ENCODE measurements at places on chromosomes 1 and 21.

DNA sequence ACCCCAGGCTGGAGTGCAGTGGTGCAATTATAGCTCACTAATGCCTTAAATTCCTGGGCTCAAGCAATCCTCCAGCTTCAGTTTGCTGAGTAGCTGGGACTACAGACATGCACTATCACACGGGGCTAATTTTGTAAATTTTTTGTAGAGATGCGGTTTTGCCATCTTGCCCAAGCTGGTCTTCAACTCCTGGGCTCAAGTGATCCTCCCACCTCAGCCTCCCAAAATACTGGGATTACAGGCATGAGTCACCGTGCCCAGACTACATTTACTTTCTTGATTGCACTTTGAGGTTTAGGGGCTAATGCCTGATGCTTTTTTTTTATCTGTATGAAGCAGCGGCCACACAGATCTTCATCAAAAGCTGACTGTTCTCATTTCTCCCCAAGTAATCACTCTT lies 124.6 kb downstream of the KIF26B start:
- DNase-seq: no peak

DNA sequence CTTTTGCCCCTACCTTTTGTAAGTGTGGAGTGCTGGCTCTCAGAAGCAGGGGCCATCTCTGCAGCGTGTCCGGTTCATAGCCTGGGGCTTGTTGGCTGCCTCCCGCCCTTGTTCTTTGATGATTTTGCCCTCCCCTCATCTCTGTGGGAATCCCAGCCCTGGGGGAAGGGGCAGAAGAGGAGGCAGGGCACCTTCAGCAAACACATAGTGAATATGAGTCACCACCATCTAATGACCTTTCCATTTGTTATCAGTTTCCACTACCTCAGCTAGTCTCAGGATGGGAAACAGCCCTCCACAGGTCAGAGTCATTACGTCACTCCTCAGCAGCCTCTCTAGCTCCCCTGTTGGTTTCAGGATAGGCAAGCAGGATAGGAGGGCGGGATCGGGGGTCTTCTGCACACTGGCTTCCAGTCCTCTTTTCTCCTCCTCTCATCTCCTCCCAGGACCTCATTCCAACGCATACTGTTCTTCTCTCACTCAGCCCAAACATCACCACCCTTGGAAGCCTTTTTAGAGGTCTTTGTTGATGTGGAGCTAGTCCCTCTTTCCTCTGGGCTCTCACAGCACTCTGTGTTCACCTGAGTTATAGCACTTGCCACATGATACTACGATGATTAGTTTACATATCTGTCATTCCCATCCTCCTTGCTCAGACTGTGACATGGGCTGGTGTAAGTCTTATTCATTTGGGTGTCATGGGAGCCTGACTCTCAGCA lies 15.8 kb downstream of the GADD45A start:
- no peak for DNase-seq

- DNase-seq: no peak
Observed at GRCh38 chr1:241311056-241311746, 45.8 kb downstream of the RGS7 start.

- no peak for DNase-seq
Observed at GRCh38 chr1:171600862-171601261, 21.2 kb upstream of the MYOCOS start.

- DNase-seq: no peak
Observed at GRCh38 chr1:214364386-214364785, 83.4 kb downstream of the SMYD2 start.

GRCh38 chr1:32895325-32896215 lies 5.6 kb downstream of the TMEM54 start:
- DNase-seq: no peak

GRCh38 chr21:31660259-31660565 lies 719 bp downstream of the SOD1 start:
- DNase-seq: no peak

GRCh38 chr1:81254560-81254959 lies 546.2 kb upstream of the ADGRL2 start:
- DNase-seq: no peak

DNA sequence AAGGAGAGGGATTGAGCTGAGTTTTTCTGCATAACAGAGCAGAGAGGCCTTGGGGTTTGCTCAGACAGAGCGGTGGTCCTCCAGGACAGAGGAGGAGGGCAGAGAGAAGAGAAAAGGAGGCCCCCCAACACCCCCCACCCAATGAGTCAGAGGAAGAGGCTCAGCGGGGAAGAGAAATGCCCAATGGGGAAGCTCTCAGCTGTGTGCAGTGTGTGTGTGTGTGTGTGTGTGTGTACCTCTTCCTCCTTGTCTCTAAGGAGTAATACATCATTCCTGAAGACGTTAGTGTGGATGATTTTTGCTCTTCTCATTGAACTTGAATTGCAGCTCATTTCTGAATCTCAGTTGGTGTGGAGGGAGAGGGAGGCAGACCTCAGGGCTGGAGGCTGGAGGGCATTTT lies 8.7 kb downstream of the TMPRSS3 start:
- no peak for DNase-seq

GRCh38 chr1:203126866-203127665 lies 460 bp upstream of the ADORA1 start:
- no peak for DNase-seq

DNA sequence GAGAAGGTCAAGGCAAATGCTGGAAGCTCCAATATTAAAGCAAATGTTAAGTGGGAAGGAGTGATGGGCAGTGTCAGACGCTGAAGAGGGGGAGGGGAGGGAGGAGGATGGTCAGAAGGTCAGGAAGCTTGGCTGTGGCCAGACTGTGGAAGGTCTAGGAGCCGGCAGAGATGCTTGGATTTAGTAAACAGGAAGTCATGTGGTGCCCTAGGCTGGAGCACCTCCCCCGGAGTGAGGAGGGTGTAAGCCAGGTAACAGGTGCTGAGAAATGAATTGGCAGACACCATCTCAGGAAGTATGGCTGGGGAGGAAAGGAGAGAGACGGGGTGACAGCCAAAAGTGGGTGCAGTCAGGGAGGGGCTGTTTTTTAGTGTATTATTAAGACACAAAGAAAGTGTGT lies 17.7 kb downstream of the CSMD2 start:
- DNase-seq: no peak

DNA sequence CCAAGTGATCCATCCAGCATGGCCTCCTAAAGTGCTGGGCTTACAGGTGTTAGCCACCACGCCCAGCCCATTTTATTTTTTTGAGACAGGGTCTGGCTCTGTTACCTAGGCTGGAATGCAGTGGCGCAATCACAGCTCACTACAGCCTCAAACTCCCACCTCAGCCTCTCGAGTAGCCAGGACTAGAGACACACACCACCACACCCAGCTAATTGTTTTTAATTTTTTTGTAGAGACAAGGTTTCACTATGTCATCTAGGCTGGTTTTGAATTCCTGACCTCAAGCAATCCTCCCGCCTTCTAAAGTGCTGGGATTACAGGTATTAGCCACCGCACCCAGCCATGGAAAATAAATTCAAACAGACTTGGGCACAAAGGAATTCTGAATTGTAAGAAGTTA lies 31.9 kb downstream of the PUM1 start:
- no peak for DNase-seq

DNA sequence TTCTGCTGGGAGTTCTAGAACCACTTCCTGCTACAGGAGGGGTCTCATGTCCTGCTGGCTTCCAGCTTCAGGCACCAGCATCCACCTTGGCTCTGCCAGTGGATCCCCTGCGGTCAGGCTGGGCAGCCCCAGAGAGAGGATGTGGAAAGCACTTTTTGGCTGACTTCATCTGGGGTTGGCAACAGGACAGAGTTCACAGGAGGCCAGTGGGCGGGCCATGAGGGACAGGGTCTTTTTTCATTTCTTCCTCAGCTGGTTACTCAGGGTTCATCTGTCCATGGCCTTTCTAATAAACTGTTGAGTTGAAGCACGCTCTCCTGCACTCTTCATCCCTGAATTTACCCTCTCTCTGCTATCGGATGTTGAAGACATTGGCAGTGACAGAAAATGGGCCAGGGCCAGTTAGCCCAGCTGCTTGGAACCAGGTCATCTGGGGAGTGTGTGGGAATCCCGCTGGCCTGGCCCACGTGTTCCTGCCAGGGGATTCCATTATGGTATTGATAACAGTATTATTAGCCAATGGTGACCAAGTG lies 45.2 kb downstream of the RPS6KA1 start:
- DNase-seq: no peak

GRCh38 chr1:186611156-186611555 lies 69.1 kb downstream of the PTGS2 start:
- no peak for DNase-seq

DNA sequence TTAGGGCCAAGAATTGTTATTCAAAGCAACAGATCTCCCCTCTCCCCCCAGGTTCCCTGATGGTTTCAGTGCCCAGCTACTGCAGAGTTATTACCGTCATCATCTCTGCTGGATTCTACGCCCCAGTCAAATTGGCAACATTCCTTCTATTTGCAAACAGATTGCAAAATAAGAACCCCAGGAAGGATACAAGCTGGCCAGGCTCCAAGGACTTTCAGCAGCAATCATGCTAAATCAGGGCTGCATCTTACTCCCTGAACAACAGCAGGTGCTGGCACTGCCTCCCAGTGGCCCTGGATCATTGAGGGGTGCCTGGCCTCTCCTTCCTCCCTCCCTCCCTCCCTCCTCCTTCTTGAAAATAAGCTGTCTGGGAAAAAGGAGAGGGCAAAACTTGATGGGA lies 521.6 kb upstream of the BEND5 start:
- no peak for DNase-seq

DNA sequence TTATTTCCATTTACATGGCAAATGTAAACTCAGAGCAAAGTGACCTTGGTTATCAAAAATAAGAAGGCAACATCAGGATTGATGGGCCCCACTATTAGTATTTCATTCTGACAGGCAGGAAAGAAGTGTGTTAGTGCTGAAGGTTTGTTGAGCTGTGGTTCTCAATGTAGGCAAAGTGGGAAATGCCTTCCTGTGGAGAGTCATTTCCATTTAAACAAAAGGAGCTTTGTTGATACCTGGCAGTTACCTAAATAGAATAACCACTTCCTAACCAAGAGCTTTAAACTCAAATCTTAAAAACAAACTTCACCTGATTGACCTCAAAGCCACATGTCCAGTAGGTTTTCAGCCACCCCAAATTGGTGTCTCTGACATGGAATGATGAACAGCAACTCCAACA lies 579.9 kb upstream of the BEND5 start:
- no peak for DNase-seq

- no peak for DNase-seq
Observed at GRCh38 chr1:67716800-67717199, 31.8 kb downstream of the GADD45A start.
